ENCODE measurements at places on chromosomes 16 and 17.

DNA sequence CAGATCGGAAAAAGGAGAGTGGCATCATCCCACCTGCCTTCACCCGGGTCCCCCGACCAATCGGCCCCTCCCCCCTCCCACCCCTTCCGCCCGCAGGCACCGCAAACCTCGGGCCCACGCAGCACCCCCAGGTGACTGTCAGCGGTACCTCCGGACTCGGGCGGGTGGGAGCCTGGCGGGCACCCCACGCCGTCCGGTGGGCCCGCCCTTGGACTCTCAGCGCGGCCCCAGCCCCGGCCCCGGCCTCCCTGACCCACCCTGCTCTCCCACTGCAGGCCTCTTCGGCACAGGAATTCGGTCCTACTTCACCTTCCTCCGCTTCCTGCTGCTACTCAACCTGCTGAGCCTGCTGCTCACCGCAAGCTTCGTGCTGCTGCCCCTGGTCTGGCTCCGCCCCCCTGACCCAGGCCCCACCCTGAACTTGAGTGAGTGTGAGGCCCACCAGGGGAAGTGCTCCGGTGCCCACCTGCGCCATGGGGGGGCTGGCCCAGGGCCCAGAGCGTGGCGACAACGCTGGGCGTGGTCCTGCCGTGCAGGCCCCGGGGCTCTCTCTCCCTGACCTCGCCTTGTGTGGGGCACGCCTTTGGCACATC is 1.6 kb downstream of the TMC8 start:
- DNase-seq: no peak
- peaks cover 4% of the 10 kb centered on the region for H3K36me3 ChIP-seq

DNA sequence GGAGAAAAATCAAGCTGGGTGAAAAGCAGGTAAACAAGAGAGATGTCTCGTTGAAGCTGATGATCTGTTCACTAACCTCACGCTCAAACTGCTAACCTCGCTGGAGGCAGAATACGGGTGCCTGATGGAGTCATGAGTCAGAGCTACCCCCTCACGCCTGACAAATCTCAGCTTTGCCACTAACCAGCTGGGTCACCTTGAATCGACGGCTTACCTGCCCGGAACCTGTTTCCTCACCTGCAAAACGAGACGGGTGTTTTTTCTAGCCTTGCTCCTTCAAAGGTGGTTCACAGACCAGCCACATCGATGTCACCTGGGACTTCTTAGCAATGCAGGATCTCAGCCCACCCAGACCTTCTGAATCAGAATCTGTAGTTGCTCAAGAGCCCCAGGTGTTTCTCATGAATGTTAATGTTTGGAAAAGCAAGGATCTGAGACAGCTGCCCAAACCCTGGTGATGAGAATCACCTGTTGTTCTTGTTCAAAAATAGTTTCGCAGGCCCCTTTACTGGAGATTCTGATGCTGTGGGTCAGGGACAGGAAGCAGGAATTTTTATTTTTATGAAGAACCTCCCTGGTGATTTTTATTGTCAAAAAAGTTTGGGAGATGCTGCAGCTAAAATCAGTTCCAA is 56.9 kb downstream of the MARCHF10 start:
- H3K36me3 ChIP-seq: no peaks in the 10 kb centered on the region
- no peak for DNase-seq
- H3K27me3 ChIP-seq: peaks cover 8% of the 10 kb centered on the region
- peaks cover 19% of the 10 kb centered on the region for H3K4me1 ChIP-seq
- H3K4me3 ChIP-seq: peak overlapping the region; percentile 60

DNA sequence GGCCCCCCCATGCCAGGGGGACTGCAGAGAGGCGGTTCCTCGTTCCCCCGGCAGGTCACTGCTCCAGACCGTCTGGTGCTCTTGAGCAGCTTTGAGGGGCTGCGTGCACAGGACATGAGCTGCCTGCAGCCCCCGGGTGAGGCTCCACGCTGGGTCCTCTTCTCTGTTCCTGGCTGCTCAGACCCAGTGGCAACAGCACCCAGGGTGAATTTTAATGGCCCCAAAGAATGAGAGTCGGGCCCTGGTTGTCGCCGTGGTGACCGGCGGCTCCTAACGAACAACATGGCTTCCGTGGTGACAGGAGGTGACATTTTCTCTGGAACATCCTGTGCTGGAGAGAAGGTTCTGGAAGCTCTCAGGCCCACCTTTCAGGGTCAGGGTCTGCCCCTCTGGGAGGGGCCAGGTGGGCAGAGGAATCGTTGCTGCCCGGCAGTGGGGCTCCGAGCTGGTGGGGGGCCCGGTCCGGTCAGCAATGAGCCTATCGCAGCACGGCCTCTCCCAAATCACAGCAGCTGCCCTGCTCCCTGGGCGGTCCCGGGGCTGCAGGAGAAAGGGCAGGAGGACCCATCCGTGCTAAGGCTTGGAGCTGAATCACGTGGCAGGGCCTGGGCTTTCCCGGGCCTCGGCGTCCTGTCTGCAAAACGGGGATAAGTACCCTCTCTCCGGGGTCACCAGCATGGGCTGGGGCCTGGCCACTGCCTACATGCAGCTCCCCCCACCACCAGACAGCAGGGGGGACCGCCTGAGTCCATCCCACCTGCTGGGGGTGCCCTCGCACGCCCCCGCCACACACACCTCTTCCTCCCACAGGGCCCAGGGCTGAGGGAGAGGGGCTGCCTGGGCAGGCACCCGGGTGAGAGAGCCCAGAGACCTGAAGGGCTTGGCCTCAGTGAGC is 3.4 kb upstream of the C1QTNF8 start:
- no peak for DNase-seq
- no peaks in the 10 kb centered on the region for H3K27me3 ChIP-seq
- H3K4me1 ChIP-seq: no peaks in the 10 kb centered on the region
- no peaks in the 10 kb centered on the region for H3K36me3 ChIP-seq
- H3K4me3 ChIP-seq: no peak overlapping the region

DNA sequence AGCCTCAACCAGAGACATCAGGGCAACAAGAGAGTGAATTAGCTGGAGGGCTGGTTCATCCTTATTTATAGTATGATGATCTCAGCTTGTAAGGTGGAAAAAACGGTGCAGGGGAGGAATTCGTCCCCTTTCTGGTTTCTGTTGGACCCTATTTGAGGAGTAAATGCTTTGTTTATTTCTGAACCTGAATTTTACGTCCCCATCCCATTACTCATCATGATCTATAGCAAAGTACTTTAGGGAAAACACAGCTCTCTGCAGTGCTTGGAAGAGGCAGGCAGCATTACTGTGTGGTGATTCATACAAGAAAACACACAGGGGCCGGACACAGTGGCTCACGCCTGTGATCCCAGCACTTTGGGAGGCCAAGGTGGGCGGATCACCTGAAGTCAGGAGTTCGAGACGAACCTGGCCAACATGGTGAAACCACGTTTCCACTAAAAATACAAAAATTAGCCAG is 8.0 kb upstream of the VAT1L start:
- peaks cover 2% of the 10 kb centered on the region for H3K27me3 ChIP-seq
- no peak overlapping the region for H3K4me3 ChIP-seq
- no peaks in the 10 kb centered on the region for H3K36me3 ChIP-seq
- DNase-seq: no peak
- peaks cover 3% of the 10 kb centered on the region for H3K4me1 ChIP-seq

- peaks cover 8% of the 10 kb centered on the region for H3K36me3 ChIP-seq
- no peak for DNase-seq
- no peak overlapping the region for H3K27ac ChIP-seq
- peaks cover 7% of the 10 kb centered on the region for H3K27me3 ChIP-seq
- no peaks in the 10 kb centered on the region for H3K4me1 ChIP-seq
Observed at GRCh38 chr17:30584810-30585209, 107.6 kb downstream of the GOSR1 start.

GRCh38 chr17:4509923-4510617 is 11.4 kb downstream of the SPNS2 start:
- H3K36me3 ChIP-seq: no peaks in the 10 kb centered on the region
- no peak for DNase-seq
- H3K27ac ChIP-seq: no peak overlapping the region
- peaks cover 14% of the 10 kb centered on the region for H3K27me3 ChIP-seq
- H3K4me3 ChIP-seq: peak overlapping the region; percentile 55
- peaks cover 21% of the 10 kb centered on the region for H3K4me1 ChIP-seq

GRCh38 chr17:45307290-45308015 is 9.4 kb downstream of the MAP3K14 start:
- H3K4me1 ChIP-seq: peaks cover 19% of the 10 kb centered on the region
- DNase-seq: no peak
- H3K4me3 ChIP-seq: no peak overlapping the region
- no peak overlapping the region for H3K27ac ChIP-seq
- no peaks in the 10 kb centered on the region for H3K36me3 ChIP-seq

- H3K27ac ChIP-seq: no peak overlapping the region
- H3K36me3 ChIP-seq: peaks cover 5% of the 10 kb centered on the region
- no peaks in the 10 kb centered on the region for H3K4me1 ChIP-seq
- no peak overlapping the region for H3K4me3 ChIP-seq
- no peak for DNase-seq
Observed at GRCh38 chr17:43701318-43701743, 39.6 kb upstream of the MEOX1 start.

DNA sequence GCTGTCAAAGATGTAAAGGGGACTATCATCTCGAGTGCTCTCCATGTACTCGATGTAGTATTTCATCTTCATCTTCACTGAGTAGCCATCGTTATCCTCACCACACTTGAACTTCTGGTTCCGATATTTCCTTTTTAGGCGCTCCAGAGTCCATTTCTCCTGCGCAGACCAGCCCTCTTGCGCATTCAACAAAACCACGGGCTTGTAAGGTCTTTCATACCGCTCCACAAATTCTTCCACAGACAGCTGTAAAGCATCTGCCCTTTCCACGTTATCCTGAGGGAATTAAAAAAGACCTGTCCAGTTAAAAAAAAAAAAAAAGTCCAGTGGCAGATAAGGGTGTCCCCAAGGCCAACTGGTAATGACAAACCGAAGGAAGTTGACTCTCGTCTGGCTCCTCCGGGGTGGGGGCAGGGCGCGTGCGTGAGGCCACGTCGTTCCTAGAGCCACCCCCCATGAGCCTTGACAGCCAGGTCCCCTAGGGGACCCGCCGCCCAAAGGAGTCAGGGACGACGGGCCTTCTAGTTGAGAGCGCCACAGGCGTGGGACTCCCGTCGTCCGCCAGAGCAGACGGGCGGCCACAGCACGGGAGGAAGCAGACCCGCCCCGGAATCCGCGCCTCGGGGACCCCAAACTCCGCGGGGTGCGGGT is 701 bp downstream of the JMJD6 start:
- no peaks in the 10 kb centered on the region for H3K36me3 ChIP-seq
- no peaks in the 10 kb centered on the region for H3K27me3 ChIP-seq
- DNase-seq: peak; percentile 39
- peak overlapping the region; percentile 94 for H3K4me3 ChIP-seq
- peaks cover 5% of the 10 kb centered on the region for H3K4me1 ChIP-seq
